ENCODE measurements at places on chromosomes 5 and 9.

DNA sequence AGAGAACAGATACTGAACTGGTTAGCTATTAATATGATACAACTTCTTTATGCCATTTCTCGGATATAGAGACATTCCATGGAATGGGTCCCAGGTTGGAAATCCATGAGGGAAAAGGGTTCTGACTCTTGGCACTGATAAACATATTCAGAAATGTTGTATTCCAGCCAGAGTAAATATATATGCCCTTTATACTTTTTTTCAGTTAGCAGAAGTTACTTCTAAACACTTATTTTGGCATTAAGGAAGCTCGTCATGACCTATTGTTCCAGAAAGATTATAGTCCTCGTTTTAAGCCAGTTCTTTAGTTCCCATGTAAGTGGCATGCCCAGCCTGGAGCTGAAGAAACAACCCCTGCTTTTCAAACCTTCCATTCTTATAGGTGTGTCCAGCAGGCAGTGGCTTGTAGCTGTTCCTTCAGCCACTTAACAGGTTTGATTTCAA, 181.6 kb downstream of the CD180 start:
- no peak for DNase-seq

GRCh38 chr9:121701736-121702261, 50.4 kb downstream of the DAB2IP start:
- no peak for DNase-seq

DNA sequence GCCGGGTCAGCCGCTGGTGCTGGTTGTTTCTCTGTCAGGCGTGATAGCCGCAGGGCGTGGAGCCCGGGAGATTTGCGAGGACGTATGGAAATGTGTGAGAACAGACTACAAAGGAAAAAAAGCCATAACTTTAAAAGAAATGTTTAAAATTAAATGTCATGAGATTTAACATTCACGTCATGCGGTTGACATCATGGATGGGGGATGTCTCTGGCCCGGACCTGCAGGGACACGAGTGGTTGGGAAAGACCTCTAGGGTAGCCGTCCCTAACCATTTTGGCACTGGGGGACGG, 643 bp upstream of the RNF130 start:
- no peak for DNase-seq

GRCh38 chr9:71763832-71764231, 4.5 kb downstream of the CEMIP2 start:
- no peak for DNase-seq

- DNase-seq, result no peak
These were observed 40.8 kb upstream of the DMRT1 start for GRCh38 chr9:800591-801150.

- DNase-seq, result no peak
These were observed 28.7 kb downstream of the TGFBI start for GRCh38 chr5:136057401-136058038.

DNA sequence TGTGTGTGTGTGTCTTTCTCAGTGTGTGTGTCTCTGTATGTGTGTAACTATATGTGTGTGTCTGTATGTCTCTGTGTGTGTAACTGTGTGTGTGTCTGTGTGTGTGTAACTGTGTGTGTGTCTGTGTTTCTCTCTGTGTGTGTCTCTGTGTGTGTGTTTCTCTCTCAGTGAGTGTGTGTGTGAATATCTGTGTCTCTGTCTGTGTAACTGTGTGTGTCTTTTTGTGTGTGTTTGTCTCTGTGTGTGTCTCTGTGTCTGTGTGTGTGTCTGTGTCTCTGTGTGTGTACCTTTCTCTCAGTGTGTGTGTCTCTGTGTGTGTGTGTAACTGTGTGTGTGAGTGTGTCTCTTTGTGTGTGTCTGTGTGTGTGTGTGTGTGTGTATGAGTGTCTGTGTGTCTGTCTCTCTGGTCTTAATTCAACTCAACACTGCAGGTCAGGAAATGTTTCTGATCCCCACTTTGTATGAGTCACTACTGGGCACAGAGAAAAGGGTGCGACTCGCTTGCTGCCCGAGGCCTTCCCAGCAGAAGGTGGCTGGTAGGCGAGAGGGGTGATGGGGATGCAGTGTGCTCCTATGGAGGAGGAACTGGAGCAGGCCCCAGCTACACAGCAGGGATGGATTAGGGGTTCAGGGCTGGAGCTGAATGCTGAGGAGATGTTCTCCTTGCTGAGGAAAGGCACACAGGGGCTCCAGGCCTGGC, 52.1 kb downstream of the NSG2 start:
- no peak for DNase-seq

DNA sequence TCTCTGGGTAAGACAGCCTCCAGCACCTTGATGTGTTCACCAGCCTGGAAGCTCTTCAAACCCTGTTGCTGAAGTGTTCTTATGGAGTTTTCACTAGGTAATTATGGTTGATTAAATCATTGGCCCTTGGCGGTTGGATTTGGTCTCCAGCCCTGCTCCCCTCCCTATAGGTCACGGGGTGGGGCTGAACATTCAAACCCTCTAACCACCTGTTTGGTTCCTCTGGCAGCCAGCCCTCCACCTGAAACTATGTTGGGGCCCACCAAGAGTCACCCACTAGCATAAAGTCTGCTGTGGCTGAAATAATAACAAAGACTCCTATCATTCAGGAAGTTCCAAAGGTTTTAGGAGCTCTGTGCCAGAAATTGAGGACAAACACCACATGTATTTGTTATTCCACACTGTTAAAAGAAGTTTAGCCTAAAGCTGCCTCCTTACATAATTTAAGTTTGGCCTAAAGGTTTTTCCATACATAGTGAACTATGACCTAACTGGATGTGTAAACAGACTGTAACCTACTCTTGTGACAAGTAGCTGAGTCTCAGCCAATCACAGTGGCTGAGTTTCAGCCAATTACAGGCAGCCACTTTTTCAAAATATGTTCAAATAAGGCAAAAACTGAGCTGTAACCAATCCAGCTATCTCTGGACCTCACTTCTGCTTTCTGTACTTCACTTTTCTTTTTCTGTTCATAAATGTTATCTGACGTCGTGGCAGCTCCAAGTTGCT, 34.8 kb downstream of the TMEM252 start:
- DNase-seq, result no peak

- DNase-seq, result no peak
These were observed 690.4 kb upstream of the MEF2C start for GRCh38 chr5:89573345-89573744.

DNA sequence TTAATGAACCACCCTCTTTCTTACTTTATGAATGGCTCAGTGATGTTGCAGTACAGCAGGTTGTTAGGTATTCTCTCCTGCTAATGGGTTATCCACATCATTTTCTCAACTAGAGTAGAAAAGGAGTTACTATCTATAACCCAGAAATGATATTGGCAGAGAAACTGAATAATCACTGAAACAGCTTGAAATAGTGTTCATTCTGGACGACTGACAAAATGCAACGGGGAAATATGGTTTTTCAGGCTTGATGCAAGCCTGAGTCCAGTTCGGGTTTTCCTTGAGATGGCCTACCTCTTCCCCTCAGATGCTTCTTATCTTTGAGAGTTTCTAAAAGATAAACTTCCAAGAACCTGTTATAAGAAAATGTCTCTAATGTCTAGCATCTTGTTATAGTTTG, 187.3 kb downstream of the RAB3C start:
- DNase-seq, result no peak

- no peak for DNase-seq
These were observed 223.0 kb downstream of the GABBR2 start for GRCh38 chr9:98485706-98486105.

GRCh38 chr9:83775932-83776331, 41.6 kb downstream of the GKAP1 start:
- no peak for DNase-seq

DNA sequence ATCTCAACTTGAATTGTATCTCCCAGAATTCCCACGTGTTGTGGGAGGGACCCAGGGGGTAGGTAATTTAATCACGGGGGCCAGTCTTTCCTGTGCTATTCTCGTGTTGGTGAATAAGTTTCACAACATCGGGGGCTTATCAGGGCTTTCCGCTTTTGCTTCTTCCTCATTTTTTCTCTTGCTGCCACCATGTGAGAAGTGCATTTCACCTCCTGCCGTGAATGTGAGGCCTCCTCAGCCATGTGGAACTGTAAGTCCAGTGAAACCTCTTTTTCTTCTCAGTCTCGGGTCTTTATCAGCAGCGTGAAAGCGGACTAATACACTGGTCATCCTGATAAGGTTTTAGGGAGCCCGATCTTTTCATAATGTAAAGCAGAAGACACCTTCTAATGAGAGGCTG, 687.0 kb upstream of the FTMT start:
- DNase-seq, result no peak
